MCF 10A (cell line): ENCODE measurements at places on chromosomes 16 and 17. TPM values are rescaled to one million over a fixed set of nuclear protein-coding genes. Genes with fewer than 3 reads are reported as not detected.

- peak; percentile 86 for DNase-seq
These were observed 1.5 kb upstream of the MAF start for GRCh38 chr16:79601931-79602627.

GRCh38 chr17:43650471-43650870, 11.3 kb downstream of the MEOX1 start:
- no peak for DNase-seq

- peak; percentile 84 for DNase-seq
These were observed 96.6 kb downstream of the NXN start for GRCh38 chr17:882827-883585.

DNA sequence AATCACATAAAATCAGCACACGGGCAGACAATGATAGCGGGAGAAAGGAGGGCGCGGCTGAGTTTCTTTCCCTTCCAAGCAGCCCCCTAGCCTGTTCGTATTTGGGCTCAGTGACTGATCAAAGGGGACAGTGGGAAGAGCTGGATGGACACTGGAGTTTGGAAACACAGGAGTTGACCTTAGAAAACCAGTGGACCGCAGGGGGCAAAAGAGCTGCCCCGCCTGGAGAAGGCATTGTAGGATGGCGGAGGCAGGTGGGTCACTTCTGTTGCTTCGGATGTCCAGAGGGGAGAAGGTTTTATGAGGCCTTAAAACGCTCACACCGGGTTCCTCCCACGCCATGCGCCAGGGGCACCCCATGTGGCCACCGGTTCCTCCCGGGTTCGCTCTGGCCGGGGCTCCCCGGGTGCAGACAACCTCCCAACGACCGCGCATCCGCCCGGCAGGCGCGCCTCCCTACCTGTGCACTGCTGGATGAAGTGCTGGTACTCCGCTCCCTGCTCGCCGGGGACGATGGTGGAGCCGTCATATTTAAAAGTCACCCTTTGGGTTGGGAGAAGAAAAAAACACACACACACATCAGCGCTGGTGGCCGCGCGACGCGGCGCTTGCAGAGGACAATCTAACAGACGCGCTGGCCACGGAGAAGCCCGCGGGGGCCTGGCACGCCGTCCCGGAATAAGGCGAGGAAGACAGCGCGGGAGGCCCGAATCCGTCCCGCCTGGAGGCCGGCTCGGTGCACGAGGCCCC, 662 bp downstream of the COTL1 start:
- peak; percentile 34 for DNase-seq

The TMEM204 gene
- total RNA-seq = not detected in 2 replicates

The MT1M gene
- total RNA-seq = not detected in 2 replicates
